CD4-positive, alpha-beta T cell treated with Interleukin-1 beta for 1 hour (primary cell): ENCODE measurements at places on chromosomes 5 and 9.

DNA sequence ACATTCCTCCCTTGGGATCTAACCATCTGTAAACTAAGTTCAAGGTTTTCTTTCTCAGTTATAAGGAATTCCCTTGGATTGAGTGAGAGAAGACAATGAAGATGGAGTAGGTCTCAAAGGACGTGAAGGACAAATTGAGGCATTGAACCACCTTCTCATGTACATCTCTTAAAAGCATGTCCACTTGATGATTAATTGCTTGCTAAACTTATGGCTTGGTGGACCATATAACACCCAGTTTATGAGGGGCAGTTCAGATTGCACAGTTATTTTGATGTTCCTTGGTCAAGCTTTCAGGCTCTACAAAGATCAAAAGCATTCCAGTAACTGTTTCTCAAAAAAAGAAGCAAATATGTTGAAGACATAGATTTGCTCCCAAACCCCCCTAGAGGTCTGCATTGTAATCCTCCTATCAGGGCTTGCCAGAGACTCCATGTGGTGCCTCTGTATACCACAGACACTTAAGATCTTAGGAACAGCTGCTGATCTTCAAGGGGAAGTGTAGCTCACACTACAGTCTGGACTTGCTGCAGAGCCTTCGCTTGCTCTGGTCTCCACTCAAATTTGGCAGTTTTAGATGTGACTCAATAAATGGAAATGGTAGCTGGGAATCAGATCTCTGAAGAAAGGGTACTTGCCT lies 56.9 kb upstream of the ALDH1A1 start:
- no peak for DNase-seq

DNA sequence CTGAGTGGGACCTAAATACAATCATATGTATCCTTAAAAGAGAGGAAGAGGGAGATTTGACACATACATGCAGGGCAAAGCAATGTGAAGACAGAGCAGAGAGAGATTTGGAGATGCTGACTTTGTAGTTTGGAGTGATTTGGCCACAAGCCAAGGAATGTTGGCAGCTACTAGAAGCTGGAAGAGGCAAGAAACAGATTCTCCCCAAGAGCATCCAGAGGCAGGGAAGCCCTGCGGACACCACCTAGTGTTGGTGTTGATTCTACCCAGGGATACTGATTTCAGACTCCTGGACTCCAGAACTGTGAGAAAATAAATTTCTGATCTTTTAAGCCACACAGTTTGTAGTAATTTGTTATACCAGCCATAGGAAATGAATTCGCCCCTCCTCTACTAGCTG lies 64.9 kb upstream of the OSMR start:
- no peak for DNase-seq

GRCh38 chr5:2656206-2656605 lies 95.3 kb downstream of the IRX2 start:
- no peak for DNase-seq

DNA sequence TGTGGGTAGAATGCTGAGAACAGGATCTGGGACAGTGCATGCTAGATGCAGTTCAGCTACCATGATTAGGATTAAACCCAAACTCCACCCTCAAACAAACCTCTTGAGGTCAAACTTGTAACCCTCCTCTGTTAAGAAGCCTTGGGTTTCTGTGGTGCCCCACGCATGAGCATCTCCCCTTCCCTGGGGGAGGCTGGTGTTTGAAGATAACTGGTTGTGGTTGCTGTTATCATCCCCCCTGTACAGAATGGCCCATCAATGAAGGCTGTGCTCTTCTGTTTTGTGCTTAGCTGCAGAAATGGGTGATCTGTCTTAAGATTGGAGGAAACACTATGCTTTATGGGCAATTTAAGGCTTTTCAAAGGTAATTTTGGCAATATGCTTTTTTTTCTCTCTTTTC lies 4.4 kb upstream of the DAB2IP start:
- no peak for DNase-seq

DNA sequence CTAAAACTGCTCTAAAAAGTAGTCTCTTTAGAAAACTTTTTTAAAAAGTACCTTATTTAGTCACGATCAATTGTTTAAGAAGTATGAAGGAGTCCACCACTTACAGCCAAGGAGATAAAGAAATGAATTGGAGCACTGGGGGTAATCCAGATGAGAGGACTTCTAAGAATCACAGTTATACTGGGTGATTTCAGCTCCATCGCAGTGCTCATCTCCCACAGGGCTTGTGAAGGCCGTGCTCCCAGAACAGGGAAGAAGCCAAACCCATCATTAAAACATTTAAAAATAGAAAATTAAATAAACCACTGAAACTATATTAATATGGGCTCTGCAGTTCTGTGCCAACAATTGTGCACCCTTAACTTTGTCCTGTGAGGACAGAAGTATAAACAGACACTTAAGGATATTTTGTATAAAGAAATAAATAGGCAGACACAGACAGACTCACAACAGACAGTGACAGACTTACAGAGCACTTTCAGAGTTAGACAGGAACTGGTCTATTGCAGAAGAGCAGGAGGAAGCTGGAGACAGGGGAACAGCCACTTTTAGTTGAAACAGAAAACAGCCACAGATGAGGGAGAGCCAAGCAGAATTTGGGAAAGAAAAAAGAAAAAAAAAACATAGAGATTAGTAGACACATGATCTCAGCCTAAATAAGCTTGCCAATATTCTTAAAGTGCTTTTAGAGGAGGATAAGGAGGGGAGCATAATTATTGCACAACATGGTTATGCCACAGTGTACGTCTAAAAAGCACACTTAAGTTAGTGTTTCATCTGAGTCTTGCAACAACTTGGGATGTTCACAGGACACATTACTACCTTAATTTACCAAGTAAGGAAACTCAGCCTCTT lies 81.8 kb downstream of the FBXO38 start:
- no peak for DNase-seq

DNA sequence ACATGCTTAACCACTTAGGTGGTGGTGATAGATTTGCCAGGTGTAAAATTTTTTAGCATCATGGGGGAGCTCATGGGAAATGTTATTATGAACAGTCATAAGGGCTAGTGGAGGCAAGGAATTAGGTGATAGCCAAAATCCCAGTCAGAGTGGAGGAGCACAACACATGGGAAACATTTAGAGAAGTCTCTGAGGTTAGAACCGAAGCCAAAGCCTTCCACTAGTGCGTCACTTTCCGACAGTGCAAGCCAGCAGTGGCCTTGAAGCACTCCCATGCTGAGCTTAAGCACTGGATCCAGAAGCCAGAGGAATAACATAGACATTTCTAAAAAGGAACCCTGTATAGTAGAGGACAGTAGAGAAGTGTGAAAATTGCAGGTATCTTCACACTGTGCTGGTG lies 101.5 kb upstream of the SNX2 start:
- DNase-seq = no peak

- DNase-seq = no peak
Measured at GRCh38 chr5:36659411-36659810, 53.0 kb downstream of the SLC1A3 start.
